ENCODE measurements at places on chromosomes 7 and 10.
A peak's percentile ranks its signal among the peaks of the same experiment; 100 is the strongest.

GRCh38 chr7:1754345-1754908 lies 84.3 kb downstream of the ELFN1 start:
- no peak for DNase-seq

DNA sequence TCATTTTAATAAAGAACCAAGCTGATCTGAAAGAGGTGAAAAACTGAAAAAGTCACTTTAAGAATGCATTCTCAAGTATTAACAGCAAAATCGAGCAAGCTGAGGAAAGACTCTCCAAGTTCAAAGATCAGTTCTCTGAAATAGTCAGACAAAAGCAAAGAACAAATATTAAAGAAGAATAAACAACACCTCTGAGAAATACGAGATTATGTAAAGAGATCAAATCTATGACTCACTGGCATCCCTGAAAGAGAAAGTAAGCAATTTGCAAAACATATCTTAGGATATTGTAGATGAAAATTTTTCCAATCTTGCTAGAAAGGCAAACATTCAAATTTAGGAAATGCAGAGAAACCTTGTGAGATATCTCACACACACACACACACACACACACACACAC lies 138.4 kb upstream of the HGF start:
- no peak for DNase-seq

- DNase-seq: no peak
Measured at GRCh38 chr10:120400601-120401000, 56.4 kb upstream of the PLPP4 start.

GRCh38 chr10:119988333-119988732 lies 95.8 kb downstream of the SEC23IP start:
- DNase-seq: no peak

- DNase-seq: no peak
Measured at GRCh38 chr7:12889391-12889790, 202.0 kb downstream of the ARL4A start.

DNA sequence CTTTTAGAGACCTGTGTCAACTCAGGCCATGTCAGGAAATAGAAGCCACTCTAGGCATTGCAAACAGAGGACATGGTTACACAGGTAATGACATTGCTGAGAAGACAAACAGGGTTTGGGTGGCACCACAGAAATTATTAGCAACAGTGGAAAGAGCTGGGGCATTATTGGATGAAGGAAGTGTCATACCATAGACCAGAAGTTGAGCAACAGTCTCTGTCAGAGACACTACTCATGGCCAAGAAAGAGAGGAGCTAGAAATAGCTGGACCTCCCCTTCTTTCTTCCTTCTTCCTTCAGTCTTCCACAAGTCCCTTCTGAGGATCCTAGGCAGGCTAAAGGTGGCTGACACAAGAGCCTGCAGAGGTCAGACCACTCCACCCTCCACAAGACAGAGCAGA lies 4.2 kb upstream of the LIPA start:
- DNase-seq: no peak

DNA sequence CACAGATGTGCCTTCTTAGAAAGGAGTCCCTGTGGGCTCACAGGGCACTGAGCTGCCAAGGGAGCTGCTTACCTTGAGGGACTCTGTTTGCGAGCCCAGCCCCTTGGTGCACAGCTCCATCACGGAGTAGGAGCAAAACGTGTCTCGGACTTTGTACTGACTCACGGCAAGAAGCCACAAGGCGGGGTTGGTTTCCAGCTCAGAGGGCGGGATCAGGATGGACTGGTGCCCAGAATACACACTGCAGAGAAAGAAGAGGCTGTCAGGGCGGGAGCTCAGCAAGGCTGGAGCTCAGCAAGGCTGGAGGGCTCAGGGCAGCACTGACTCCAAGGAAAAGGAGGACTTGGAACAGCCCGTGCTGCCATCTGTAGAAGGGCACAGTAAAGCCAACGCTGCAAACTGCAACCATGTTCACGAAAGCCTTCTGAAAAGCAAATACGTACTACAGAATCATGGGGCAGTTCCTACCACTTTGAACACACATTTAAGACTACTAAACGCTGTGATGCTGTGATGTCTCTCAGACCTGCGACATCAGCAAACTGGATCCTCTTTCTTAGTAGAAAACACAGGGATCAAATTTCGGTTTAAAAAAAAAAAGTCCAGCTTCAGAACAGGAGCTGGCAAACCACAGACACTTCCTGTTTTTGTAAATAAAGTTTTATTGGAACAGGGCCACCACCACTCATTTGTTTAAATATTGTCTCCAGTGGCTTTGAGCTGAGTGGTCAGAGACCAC lies 194.3 kb downstream of the ZMYND11 start:
- no peak for DNase-seq

DNA sequence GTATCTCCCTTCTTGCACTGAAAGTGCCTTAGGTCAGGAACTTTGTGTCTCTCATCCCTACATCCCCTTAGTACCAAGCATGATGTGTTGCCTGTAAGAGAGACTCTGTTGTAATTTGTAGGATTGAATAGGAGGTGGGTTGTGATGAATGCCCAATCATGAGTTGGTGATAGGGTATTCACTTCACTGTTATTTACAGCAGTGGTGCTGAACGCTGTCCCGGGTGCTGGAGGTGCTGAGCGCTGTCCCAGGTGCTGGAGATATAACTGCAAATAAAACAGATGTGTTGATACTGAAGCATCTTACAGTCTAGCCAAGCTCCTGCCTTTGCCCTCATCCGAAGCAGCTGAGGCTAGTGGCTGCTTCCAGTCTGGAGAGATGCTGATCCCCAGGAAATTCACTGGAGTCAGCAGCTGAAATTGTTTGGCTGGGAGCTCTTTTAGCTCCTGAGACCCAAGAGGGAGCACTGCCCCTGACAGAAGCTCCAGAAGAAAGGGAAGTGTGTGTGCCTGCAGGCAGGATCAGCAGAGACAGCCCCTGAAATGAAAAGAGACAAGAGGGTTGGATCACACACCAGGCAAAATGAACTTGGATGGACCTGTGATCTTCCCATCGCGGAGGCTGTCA lies 183.4 kb downstream of the SORCS3 start:
- no peak for DNase-seq

GRCh38 chr7:100469227-100470044 lies 5.4 kb upstream of the SPACDR start:
- DNase-seq: peak; percentile 76

- DNase-seq: no peak
Measured at GRCh38 chr10:30750971-30751677, 121.6 kb upstream of the LYZL2 start.

- no peak for DNase-seq
Measured at GRCh38 chr7:117791877-117792780, 81.1 kb downstream of the CTTNBP2 start.

GRCh38 chr7:141752634-141753033 lies 11.3 kb upstream of the TAS2R3 start:
- no peak for DNase-seq

DNA sequence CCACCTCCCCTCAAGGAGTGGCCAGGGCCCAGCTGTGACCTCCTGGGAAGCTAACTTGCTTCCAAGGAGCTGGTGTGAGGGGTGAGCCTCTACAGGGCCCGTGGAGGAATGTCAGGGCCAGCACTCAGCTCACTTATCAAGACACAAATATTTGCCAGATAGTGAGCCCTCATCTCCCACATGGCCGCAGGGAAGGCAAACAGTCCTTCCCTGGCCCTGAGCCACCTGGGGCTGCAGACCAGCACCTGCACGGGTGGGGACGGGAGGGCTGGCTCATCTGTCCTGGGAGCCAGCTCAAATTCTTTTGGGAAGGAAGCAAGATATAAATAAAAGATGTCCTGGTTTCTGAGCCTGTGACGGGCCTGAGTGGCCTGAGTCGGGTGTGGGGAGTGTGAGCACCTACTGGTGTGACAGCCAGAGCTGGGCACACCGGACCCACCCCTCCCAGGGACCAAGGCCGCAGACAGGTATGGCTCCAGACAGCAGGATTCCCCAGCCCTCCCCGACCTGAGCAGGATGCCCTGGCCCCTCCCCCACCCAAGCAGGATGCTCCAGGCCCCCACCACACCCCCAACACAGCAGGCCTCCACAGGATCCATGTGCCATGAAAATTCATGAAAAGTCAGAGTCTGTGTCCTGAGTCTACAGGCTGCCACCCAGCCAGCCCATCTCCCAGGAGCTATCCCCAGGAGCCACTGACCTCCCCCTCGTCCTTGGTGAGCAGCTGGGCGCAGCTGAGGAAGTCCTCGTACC lies 148.0 kb downstream of the MAPK8 start:
- DNase-seq: no peak

DNA sequence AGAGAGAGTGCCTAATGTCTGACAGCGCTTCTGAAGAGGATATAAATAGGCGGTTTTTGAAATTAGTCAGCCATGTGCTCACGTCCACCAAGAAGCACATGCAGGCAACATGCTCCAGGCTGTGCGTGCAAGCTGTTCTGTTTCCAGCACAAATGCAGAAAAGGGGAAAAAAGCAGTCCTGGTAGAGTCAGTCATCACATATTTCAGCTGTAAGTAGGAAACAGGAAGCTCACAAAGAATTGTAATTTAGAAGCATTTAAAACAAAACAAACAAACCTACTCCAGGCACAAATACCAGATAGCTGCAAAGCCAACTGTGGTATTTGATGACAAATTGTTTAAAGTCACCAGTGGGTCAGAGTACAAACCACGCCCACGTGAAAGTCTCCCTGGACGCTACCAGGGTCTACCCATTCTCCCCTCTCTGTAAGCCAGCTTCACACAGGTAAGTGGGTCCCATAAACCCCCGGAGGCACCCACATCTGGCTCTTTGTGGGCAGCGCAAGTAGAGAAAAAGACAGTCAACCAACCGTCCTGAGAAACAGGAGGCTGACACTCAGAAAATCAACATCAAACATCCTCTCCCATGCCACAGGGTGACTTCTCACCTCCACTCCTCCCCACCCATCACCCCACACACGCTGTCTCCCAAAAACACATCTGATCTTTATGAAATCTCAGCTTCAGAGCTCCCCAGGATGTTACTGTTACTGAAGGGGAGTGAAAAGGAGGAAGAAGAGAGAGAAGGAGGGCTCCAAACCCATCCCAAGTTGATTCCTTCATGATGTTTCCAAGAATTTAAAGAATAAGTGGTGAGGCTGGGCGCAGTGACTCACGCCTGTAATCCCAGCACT lies 186.4 kb downstream of the FAM107B start:
- no peak for DNase-seq

GRCh38 chr7:119270045-119270464 lies 1002.9 kb upstream of the KCND2 start:
- DNase-seq: no peak

DNA sequence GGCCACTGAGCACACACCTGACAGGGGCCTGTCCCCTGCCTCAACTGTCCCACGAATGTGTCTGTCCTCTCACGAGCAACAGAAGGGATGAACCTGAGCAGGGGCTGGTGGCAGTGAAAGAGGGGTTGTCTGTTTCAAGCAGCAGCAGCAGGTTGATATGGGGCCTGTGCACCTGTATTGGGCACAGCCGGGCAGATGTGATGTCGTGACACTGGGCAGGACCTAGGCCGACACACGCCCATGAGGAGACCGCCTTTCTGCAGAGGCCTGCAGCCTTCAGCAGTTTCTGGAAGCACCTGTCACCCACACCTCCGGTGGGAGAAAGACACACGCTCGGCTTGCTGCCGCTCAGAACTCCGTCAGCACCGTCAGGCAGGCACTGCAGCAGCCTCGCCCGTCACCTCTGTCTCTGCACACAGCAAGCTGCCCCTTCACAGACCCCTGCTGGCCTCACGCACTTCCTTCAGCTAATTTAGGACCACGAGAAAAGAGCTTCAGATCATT lies 48.5 kb downstream of the AMZ1 start:
- no peak for DNase-seq

- DNase-seq: no peak
Measured at GRCh38 chr10:2278363-2278762, 541.0 kb upstream of the ADARB2 start.

- no peak for DNase-seq
Measured at GRCh38 chr7:42495256-42495655, 258.2 kb upstream of the GLI3 start.

DNA sequence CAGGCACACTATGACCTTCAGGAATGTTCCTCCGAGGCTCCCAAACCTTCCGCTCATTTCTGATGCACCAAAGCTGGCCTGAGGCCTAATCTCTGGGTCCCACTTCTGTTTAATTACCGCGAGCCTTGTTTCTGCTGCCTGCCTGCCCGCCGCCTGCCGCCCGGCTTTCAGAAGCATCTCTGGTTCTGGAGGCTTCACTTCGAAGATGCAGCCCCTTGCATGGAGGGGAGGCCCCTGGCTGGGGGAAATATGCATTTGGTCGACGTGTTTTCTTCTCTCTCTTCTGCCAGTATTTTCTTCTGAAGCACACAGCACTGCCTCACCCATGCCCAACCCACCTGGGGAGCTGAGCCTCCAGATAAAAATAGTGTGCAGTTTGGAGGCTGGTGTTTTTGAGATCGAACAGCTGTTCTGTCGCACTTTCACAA lies 166.9 kb downstream of the PAXIP1 start:
- DNase-seq: no peak

- DNase-seq: no peak
Measured at GRCh38 chr10:106612381-106612780, 552.1 kb downstream of the SORCS1 start.

DNA sequence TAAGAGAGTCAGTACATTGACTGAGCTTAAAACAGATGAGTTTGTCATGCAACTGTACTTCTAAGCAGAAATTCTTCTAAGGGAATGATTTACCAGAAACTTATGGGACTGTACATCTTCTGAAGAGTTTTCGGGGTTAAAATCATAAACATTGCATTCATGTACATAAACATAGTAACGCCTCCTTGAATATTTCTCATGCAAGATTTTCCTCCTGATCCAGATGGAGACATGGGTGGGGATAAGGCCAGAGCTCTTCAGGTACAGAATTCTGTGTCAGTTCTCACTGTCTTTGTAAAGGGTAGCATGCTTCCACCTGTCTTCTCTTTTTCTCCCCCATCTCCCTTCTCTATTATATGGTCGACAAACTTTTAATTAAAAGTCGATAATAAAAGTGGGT lies 335.3 kb downstream of the ABCA13 start:
- DNase-seq: no peak

GRCh38 chr10:59905066-59905730 lies 1.2 kb downstream of the CCDC6 start:
- no peak for DNase-seq

- no peak for DNase-seq
Measured at GRCh38 chr7:55588976-55589604, 16.8 kb upstream of the VOPP1 start.

DNA sequence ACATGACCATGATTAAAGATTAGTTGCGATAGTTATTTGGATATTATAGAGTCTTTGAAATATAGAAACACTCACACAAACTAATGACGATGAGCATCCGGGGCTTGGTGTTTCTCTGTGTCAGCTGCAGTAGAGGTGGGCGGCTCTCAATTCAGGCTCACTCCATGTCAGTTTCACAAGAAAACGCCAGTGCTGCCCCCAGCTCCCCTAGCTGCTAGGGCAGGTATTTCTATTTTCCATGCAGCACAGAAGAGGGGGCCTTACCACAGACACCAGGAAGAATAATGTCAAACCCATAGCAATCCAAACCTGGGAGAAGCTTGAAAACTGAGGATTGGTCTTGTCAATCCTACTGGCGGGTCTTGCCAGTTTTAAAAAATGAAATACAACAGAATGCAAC lies 197.1 kb downstream of the PHTF2 start:
- no peak for DNase-seq

GRCh38 chr7:156232931-156233705 lies 407.5 kb upstream of the RNF32 start:
- DNase-seq: no peak

GRCh38 chr10:3803927-3804741 lies 19.1 kb upstream of the KLF6 start:
- no peak for DNase-seq

Measured in activated CD4-positive, alpha-beta T cell treated with anti-CD3 and anti-CD28 coated beads for 1 hour (primary cell).